Mucosa of descending colon (tissue), 3 donors: ENCODE measurements at places on chromosomes 7 and 10. TPM values are rescaled to one million over a fixed set of nuclear protein-coding genes. Genes with fewer than 3 reads are reported as not detected.

DNA sequence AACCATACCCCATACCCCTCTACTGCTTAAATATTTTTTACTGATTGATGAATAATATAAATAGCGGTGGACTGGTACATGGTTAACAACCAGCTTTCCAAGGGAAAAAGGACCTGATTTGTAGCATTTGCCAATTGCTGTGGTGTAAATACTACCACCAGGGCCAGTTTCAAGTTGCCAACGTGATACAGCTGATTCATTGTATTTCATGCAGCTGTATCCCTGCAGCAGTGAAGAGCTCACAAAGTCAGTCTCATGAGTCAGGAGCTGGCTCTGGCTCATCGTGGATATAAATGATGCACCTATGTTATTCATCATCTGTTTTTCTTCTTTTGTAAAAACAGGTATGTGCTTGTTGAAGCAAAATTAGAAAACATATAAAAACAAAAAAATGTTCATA, 15.2 kb downstream of the CALML5 start:
- DNase-seq: no peak

GRCh38 chr10:28459453-28460144, 73.3 kb upstream of the WAC start:
- no peak for DNase-seq

DNA sequence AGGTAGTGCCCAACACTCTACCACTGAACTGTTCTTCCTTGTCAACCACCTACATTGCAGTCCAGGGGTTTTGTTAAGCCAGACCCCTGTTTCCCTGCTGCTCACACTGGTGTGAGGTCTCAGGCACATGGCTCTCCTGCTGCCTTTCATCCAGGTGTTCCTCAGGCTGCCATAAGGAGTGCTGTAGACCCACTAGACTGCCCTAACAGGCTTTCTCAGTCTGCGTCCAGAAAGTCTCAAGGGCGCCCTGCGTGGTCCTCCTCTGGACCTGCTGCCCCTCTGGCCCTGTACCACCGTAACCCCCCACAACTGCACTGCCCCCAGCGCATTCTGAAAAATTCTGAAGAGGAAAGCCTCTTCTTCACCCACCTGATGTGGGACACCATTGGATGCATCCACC, 225.7 kb upstream of the ANKRD30A start:
- no peak for DNase-seq

- DNase-seq: no peak
Measured at GRCh38 chr10:75115137-75115536, 3.7 kb downstream of the SAMD8 start.

CFAP70 gene
- total RNA-seq: 2.0 TPM

- DNase-seq: no peak
Measured at GRCh38 chr7:157359581-157359980, 22.8 kb downstream of the DNAJB6 start.

DNA sequence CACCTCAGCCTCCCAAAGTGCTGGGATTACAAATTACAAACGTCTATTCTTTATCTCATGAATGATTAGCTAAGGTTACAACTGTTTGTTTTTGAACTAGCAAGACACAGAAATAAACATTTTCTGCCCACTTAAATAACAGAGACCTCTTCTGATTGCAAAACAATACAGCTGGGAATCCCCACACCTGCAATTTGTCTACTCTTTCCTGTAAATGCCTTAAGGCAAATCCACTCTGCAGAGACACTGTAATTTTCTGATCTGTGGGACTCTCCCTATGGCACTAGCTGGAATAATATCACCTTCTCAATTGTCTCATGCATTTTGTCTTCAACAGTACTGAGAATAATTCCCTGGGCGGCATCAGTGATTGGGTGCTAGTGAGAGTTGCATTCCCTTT, 149.3 kb upstream of the FAM3C start:
- DNase-seq: no peak

PCDH15 gene
- not detected for total RNA-seq

GRCh38 chr10:43132867-43133787, 5.1 kb upstream of the CSGALNACT2 start:
- DNase-seq: no peak

- DNase-seq: no peak
Measured at GRCh38 chr7:47956220-47956619, 8.0 kb upstream of the PKD1L1 start.

GRCh38 chr7:84469034-84469433, 274.4 kb upstream of the SEMA3A start:
- no peak for DNase-seq

RPEL1 gene
- total RNA-seq: 0.13 TPM

GRCh38 chr7:96558093-96558492, 151.6 kb downstream of the SEM1 start:
- no peak for DNase-seq

GRCh38 chr7:42877862-42878261, 34.0 kb downstream of the C7orf25 start:
- DNase-seq: no peak

UNCX gene
- total RNA-seq: not detected

DNA sequence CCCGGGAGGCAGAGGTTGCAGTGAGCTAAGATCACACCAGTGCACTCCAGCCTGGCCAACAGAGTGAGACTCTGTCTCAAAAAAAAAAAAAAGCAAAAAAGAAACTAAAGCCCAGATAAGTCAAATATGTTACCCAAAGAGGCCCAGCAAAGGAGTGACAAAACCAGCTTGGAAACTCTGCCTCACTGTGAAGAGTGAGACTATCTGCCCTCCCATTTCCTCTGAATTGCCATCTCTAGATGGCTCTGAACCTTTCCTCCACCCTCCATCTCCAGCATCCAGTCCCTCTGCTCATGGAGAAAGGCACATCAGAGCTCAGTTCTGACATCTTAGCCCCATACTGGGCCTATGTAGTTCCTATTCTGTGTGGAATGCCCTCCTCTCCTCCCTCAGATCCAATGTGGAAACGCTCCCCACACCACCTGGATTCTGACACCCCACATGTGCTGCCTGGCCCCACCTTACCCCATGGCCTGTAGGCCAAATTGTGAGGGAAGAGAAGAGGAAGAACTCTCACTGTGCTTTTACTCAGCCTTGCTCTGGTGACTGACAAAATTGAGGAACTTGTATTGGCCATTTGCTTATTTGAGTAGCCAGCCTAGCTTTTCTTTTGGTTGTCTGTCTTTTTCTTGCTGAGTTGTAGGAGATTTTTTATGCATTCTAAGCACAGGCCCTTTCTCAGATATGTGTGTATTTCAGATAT, 18.0 kb upstream of the NUDCD3 start:
- DNase-seq: no peak

ZKSCAN5 gene
- total RNA-seq: 6.4 TPM

DNA sequence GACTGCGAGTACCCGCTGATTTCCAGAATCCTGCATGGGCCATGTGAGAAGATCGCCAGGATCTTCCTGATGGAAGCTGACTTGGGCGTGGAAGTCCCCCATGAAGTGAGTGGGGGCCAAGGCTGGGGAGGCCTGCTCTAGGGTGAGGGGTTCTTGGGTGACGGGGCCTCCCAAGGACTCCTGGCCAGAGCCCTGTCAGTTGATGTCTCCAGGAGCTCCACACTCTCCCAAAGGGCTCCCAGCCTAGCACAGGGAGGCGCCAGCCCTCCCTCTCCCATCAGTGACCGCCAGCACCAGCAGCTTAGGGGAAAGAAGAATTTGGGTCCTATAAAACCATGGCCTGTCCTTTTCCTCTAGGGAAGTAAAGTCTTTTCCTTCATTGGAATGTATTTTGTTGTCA, 9.8 kb upstream of the ZNF22 start:
- no peak for DNase-seq

ASAH2 gene
- 2.1 TPM for total RNA-seq

SLIT1 gene
- total RNA-seq: 0.17 TPM

PLEKHS1 gene
- total RNA-seq: 5.3 TPM

PFKP gene
- 117 TPM for total RNA-seq

PDE6C gene
- not detected for total RNA-seq

C7orf33 gene
- total RNA-seq: not detected

DNA sequence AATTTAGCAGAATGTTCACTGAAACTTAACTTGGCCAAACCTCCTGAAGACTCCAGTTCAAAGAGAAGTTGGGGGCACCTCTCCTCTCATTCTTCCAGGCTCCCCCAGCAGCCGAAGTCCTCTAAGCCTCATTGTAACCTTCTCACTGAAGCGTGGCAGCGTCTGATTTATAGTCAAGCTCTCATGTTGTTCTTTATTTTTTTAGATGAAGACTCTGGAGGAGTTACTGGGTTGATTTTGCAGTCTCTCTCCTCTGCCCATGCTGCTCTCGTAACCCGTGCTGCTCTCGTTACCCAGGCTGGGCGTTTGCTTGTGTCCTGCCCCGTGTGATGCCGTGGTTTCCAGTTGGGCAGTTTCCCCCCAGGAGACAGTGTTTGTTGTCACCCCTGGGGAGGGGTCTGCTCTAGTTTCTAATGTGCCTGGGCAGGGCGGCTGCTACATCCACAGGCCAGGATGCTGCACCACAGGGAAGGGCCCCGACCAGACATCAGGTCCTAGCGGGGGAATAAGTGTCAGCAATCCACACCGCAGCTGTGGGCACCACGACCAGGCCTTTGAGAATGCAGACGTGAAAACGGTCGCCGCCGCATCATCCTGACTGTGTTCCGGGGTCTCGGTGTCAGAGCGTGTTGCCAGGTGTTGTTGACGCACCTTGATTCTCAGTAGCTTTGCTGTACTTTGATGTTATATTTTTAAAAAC, 65.2 kb downstream of the WDR37 start:
- no peak for DNase-seq

DNA sequence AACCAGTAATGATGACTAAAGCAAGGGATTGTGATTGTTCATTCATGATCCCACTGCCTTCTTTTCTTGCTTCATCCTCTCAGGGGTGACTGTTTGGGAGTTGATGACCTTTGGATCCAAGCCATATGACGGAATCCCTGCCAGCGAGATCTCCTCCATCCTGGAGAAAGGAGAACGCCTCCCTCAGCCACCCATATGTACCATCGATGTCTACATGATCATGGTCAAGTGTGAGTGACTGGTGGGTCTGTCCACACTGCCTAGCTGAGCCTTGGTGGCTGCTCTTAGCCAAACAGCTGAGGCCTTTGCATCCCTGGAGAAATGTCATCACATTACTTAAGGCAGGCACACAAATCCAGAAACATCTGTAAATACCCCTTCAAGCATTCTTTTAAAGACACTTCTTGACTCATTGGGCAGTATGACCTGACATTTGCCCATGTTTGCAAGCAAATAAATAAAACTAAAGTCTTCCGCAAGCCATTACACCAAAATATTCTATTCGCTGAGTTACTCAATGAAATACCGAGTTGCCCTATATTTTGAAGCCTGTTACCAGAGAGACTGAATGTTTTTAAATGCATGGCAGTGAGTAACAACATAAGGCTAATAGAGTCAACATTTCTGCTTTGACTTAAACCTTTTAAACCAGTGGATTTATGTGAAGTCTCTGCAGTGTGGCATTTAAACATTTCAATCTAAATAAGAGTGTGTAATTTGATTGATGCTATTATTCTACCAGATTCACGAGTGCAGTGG, 166.3 kb upstream of the LANCL2 start:
- DNase-seq: no peak

GRCh38 chr7:48424731-48425130, 253.5 kb downstream of the ABCA13 start:
- DNase-seq: no peak
